EH (cell line): ENCODE measurements at places on chromosomes 5 and 9.

DNA sequence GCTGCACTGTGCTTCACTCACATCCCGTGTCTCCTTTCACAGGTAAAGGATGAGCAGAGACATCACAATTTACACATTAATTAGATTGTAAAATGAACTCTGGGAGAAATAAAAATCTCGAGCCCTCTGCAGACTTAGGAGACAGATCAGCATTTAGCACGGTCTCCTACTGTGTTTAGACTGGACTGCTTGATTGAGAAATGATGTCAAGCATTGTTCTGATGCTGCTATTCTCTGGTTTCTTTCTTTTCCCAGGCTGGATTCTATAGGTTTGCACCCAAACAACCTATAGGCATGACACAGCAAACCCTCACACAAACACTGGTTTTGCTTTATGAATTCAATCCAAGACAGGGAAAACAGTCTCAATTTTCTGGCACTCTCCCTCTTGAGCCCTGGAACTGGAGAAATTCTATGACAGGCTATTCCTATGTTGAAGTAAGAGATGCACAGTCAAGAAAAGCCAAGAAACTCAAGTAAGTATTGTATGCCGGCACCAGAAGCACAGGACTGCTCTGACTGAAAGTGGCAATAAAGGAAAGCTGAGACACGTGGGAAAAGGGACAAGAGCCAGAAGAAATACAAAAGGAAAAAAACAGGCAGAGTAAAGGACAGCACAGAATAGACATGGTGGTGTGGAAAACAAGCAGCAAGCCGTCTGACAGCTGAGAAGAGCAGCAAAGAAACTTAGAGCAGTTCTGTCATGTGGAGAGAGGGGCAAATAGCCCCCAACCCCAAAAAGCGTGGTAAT, 24.8 kb upstream of the ERAP2 start:
- DNase-seq: no peak

GRCh38 chr9:87201351-87201751, 254.0 kb upstream of the GAS1 start:
- peak; percentile 92 for DNase-seq

DNA sequence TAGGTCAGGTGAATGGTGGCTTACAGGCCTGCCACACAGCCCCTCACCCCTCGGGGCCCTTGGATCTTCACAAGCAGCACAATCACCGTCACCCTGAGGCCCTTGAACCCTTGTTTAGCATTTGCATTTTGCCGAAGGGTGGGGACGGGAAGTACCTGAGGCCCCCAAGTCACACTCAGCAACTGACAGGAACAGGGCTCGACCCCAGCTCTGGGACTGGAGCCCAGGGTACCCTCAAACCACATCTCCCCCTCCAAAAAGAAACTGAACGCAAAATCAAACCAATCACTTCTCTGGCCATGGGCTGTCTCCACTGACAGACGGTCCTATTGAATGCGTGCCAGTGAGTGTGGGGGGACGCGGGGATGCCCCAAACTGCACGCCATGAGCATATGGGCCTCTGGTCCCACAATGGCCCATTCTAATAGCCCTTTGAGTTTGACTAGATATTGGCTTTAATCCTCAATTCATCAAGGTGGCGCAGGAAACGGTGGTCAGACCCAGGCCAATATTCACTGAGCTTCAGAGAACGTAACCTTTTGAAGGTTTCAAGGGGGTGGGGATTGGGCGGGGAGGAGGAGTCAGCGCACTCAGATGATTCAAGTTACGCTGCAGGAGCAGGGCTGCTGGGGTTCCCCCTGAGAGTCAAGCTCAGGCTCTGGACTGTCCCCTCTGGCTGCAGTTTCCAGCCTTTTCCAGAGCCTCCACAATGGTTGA, 176.0 kb downstream of the DAB2IP start:
- no peak for DNase-seq

DNA sequence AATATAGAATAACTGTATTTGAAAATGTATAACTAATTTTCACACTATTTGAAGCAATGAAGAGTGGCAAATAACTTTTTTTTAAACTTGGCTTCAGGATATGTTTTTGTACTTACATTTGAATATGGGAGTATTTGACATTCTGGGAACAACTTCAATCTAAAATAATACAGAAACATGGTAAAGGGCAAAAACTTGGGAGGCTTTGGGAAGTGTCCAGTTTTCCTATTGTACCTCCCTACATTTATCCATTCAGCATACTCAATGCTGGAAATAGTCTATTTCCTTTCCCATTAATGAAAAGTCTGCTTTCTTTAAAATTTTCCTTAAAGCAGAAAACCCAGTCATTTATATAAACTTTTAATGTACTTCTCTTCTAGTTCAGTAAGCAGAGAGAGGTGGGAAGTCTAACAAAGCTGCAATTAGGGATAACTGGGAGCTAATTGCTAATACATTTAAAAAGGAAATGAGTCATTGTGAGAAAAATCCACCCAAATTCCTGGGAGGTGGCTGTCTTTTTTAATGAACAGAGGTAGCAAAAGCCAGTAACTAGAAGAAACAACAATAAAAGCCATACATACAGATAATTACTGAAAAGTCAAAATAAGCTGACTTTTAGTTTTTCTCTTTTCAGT, 128.8 kb downstream of the FBN2 start:
- DNase-seq: peak; percentile 61

GRCh38 chr9:90029386-90029785, 424.6 kb downstream of the GADD45G start:
- DNase-seq: no peak

DNA sequence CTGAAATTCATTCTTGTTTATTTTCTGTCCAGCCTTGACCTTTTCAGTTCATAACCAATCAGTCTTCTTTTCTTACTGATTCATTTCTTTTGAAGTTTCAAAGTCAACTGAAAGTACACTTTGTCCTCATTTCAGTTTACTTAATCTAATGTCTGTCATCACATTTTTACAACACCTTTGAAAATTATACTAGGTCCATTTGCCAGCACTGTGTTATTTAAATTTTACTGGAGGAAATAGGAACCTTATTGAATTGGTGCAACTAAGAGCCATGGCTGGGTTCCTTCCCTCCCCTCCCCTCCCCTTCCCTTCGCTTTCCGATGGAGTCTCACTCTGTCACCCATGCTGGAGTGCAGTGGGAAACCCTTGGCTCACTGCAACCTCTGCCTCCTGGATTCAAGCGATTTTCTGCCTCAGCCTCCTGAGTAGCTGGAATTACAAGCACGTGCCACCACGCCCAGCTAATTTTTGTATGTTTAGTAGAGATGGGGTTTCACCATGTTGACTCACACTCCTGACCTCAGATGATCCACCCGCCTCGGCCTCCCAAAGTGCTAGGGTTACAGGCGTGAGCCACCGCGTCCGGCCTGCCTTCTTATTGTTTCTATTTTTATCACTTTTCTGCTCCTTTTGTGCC, 6.3 kb downstream of the RMI1 start:
- peak; percentile 61 for DNase-seq

GRCh38 chr5:14252793-14253192, 109.7 kb downstream of the TRIO start:
- no peak for DNase-seq

DNA sequence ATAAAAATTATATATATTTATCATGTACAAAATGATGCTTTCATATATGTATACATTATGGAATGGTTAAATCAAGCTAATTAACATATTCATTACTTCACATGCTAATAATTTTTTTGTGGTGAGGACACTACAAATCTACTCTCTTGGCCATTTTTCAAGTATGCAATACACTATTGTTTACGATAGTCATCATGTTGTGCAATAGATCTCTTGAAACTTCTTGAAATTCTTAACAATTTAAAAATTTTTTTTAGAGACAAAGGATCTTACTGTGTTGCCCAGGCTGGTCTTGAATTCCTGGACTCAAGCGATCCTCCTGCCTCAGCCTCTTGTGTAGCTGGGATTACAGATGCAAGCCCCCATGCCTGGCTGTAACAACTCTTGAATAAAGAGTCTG, 45.2 kb upstream of the SHOC1 start:
- DNase-seq: peak; percentile 76

- no peak for DNase-seq
Observed at GRCh38 chr9:20480249-20480648, 142.1 kb downstream of the MLLT3 start.

DNA sequence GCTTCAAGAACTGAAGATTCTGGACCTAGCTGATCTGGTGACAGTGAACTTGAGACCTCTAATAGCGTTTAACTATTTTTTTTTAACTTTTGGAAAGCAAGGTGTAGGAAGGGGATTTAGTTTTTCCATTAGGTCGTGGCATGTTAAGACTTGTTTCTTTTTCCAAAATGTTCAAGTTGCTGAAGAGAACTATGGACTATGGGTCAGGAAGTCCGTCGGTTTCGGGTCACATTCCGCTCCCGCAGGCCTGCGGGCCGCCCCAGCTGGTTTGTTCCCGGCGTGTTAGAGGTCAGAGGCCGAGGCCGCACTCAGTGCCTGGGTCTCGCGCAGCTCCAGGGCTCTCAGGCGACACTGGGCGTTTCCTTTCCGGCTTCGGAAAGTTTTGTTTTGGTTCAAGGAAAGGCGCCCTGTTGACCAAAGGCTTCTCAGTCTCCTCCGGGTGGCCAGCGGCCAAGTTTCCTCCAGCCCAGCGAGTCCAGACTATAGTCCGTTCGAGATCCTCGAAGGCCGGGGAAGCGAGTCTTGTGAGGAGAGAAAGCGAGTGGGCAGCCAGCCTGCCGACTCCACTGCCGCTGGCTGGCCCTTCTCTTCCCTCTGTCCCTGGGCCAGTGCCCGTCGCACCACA, 586 bp upstream of the FCHO2 start:
- DNase-seq: no peak

DNA sequence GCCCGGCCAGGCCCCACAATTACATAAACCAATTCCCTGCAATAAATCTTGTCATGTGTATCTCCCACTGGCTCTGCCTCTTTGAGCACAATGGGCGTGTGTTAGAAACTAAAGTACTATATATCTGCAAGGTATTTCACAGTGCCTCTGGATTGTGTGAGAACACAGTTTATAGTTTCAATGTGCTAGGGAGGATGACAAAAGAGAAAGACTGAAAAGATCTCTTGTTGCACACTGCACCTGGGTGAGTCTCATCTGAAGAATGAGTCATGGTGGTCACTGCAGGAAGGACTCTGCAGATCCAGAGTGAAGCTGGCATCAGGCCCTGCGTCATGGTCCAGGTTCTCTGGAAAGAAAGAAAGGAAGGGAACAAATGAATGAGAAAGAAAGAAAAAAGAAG, 20.7 kb upstream of the CTSV start:
- DNase-seq: no peak

GRCh38 chr5:75023368-75024159, 28.8 kb downstream of the GCNT4 start:
- DNase-seq: peak; percentile 41

GRCh38 chr9:72129271-72130156, 19.7 kb upstream of the GDA start:
- no peak for DNase-seq

DNA sequence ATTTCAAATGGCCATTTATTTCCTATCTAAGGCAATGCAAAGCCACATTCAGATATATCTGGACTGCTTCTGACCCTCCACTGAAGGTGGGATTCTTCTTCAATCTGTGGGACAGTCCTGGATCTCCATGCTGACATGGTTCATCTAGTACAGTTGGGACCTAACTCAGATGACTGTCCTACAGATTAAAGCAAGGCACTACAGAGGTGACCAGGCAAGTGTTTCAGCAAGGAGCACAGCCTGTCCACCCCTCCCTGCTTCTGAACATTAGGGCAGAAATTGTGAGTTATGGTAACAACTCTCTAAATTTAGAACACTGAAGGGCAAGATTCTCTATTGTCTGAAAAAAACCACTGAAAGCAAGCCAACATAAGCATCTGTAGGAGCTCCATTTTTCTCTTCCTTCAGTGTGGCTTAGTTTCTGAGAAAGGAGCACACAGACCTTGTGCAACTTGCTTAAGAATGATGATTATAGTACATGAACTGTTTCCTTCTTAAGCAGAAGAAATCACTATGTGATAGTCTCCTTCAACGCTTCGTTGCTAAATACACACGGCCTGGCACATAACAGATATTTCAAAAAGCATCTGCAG, 62.9 kb upstream of the BARX1 start:
- peak; percentile 33 for DNase-seq

DNA sequence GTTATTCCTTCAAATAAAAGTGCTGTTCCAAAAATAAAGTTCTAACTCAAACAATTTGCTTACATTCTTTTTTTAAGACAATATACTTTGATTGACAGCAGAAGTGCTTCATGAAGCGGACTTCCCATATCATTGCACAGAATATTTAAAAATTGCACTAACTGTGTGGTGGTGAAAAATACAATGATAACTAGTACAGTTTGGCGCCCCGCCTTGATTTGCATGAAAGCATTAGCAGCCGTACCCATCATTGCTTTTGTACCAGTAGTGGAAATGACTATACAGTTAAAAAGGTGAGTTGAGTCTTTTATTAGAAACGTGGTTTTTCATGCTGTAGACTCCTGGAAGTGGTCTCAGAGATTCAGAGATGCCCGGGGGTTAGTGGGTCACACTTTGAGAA, 69.5 kb upstream of the MAP3K1 start:
- DNase-seq: no peak

DNA sequence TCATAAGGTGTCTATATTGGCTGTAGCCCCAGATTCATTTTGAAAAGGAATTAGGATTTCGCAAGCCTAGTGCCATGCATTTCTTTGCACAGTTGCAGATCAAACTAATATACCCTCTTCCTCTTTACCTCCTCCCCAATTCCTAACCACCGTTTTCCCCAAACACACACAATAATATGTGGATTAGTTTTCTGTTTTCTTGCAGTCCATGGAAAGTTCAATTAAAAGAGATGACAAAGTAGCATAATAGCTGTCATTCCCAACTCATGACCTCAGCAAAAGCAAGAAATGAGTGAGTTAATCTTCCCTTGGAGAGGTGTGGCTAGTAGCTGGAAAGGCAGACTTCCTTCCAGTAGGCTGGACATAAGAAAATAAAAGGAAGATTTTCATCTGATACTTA, 349.1 kb downstream of the TMEM232 start:
- DNase-seq: peak; percentile 47

- peak; percentile 33 for DNase-seq
Observed at GRCh38 chr9:79692857-79693571, 121.2 kb downstream of the TLE4 start.

- no peak for DNase-seq
Observed at GRCh38 chr5:139877129-139877597, 81.6 kb downstream of the PSD2 start.

- DNase-seq: no peak
Observed at GRCh38 chr5:113162208-113162607, 185.6 kb downstream of the DCP2 start.

DNA sequence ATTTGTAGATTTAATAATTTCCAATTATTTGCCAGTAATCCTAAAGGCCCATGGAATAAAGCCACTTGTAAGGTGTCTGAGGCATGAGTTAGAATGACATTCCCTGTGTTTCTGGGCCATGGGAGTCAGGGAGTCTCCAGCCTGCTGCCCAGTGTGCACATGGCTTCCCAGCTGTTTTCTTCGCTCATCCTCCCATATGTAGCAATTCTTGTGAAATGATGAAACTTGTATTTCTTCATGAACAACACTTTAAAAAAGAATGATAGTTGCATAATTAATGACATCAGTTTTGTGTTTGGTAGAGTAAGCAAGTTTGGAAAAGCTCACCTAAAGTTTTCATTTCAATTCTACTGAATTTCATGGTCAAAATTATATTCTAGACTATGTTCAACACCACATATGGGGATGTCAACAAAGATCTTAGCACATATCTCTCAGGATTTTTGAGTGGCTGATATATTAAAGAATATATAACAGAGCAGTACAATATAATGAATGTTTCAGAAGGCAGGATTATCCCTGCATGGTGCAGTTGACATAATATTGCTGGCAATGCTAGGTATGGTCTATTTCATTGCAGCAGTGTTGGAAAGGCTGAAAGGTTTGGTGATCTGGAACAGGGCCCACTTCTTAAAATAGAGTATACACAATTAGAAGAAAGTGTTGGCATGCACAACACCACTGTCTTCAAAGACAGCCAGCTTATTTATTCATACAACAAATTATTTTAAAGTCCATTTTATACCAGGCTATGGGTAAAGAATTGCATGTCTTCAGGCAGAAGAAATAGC, 44.7 kb downstream of the GRIN3A start:
- no peak for DNase-seq
